ENCODE measurements at places on chromosomes 3 and 15.
A peak's percentile ranks its signal among the peaks of the same experiment; 100 is the strongest.

GRCh38 chr3:53065841-53066480 lies 20.1 kb upstream of the SFMBT1 start:
- DNase-seq: no peak

DNA sequence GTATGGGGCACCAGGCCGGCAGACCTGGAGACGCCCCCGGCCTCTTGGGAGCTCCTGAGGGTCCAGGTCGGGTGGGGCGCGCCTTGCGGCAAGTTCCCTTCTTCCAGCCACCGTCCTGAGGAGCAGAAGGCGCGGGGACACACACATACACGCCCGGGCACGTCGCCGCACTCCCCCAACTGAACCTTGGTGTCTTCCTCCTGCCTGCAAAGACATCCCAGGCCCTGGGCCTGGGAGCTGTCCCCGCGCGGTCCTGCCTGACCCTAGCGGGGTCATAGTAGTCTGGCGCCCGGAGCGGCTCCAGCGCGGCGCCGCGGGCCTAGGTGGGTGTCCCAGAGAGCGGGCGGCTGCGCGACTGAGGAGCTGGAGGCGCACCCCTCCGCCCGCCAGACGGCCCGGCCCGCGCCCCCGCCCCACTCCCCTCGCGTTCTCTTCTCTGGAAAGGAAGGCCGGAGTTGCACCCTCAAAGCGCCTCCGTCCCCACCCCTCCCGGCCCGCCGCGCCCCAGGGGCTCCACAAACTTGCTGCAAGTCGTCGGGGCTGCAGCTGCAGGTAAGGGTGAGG lies 185.9 kb upstream of the LINGO1 start:
- DNase-seq: no peak

DNA sequence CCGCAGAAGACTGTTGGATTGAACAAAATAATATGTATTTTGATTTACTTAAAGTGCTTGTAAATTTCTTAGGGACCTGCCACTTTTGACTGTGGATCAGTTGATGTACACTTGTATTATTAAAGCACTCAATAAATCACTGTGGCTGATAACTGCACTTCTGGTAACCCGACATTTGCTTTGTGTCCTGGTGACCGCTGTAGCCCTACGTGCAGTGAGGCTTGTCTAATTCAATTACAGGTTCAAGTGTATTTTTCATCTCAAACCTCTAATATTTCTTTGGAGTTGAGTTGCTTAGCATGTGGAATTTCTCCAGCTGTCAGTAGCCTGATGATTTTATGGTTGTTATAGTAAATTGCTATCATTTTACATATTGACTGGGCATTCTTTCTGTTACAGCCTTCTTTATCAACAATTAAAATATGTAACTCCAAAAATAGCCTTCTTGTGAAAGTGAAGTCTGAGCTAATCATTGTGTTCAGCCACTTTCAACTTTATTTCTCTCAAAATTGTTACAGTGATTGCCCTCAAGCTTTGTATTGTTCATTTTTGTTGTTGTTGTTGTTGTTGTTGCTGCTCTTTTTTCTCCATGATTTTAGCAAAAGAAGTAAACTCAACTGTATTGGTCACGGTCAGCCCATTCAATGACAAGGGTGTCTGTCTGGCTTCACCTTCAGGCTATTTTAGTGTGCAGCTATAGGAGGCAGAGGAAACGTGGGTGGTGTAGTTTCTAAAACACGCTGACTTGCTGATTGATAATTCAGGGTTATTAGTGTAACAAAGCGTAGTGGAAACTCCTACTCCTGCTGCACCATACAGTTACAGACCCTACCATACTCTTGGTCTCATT lies 215.1 kb upstream of the UBE2E1 start:
- DNase-seq: no peak

GRCh38 chr3:58421004-58421403 lies 12.6 kb downstream of the PDHB start:
- DNase-seq: no peak

DNA sequence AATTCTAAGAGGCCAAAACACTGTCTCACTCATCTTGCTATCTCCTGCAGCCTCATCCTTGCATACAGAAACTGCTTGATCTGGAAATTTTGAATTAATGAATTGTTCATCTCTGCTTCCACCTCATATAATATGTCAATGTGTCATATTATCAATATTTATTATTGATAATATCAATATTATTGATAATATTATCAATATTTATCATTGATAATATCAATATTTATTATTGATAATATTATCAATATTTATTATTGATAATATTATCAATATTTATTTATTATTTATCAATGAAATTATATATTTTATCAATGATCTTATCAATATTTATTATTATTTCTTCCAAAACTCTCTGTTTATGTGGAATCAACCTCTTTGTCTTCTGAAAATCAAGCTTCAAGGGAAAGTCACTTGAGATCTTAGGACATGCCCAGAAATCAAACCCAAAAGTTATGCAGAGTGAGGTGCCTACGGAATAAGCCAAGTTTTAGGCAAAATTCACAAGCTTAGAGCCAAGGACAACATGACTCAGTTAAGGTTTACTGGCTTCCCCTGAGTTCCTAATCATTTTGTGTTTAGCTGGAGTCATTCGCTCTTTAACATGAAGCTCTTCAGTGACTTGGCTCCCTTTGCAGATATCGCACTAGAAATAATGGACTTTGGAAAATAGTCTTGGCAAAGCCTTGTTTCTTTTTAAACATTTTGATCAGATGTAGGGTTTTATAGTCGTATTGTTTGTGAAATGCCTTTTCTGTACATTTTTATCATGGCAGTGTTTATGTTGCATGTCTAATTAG lies 297.1 kb upstream of the RARB start:
- DNase-seq: no peak

- no peak for DNase-seq
These were observed 172.1 kb upstream of the SMAD3 start for GRCh38 chr15:66893294-66893693.

DNA sequence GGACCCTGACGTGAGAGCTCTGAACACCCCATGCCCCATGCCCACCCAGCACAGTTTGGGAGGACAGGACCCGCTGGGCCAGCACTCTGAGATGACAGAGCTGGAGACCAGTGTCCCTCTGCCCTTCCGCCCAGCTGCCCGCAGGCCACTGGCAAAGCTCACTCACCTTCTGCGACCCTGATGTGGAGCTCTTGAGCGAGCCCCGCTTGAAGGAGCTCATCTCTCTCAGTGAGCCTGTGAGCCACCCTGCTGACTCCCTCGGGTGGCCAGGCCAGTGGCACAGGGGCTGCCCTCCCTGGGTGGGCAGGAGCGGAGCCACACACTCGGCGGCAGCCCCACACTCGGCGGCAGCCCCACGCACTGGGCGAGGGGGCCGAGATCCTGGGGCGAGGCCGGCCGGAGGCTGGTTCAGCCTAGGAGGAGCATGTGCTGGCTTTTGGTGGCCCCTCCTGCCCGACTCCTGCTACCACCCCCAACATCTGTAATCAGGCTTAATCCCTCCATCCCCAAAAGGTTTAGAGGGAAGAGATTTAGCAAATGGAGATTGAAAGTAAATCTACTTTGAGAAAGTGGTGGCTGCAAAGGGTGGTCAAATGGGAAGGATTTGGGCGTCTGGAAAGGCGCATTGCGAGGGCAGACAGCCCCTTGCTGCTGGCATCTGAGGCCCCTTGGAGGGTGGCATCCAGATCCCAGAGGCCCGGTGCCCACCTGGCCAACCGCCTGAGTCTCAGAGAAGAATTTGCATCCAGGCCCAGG lies 59.4 kb upstream of the TRPM1 start:
- DNase-seq: no peak

- no peak for DNase-seq
These were observed 86.9 kb downstream of the CBLB start for GRCh38 chr3:105781871-105782270.

DNA sequence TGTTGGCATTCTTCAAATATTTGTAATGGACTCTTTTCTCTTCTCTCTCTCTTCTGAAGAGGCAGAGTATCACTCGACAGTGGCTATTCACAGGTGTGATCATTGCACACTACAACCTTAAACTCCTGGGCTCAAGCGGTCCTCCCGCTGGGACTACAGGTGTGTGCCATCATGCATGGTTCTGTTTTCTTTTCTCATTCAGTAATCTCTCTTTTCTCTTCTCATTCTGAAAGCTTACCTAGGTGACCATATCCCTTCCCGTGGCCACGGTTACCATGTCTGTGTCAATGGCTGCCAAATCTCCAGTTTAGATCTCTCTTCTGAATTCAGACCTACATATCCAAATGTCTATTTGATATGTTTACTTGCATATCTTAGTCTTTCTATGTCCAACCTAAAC lies 96.3 kb downstream of the SOX2 start:
- no peak for DNase-seq

DNA sequence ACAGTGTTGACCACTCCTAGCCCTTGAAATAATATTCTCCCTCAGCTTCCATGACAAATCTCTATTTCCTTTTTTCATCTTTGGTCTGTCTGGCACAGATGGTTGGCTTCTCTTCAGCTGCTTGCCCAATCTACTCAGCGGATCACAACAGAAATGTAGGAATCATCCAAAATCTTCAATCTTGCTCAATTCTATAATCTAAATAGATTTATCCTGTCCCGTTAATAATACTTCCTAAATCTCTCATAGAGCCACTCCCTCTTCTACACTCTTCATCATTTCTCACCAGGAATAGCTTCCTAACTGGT lies 3.8 kb downstream of the PEAK1 start:
- DNase-seq: no peak

- peak; percentile 18 for DNase-seq
These were observed 375.1 kb downstream of the PTPRG start for GRCh38 chr3:61936344-61936937.

GRCh38 chr3:115388166-115388565 lies 235.1 kb upstream of the GAP43 start:
- DNase-seq: no peak

DNA sequence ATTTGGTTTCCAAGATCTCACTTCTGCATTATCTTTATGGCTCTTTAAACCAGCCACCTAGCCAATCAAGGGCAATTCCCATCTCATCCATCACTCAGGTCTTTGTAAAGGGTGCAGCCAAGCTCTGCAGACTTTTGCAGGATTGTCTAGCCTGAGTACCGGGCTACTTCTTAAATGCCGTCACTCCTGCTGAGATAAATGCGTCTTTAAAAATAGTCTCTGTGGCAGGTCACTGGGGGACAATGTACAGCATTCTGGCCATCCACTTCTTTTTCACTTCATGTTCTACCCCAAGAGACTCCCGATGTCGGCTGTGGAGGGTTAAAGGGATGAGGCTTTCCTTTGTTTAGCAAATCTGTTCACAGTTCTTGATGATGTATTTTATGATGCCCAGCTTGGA lies 194.7 kb downstream of the SV2B start:
- no peak for DNase-seq

DNA sequence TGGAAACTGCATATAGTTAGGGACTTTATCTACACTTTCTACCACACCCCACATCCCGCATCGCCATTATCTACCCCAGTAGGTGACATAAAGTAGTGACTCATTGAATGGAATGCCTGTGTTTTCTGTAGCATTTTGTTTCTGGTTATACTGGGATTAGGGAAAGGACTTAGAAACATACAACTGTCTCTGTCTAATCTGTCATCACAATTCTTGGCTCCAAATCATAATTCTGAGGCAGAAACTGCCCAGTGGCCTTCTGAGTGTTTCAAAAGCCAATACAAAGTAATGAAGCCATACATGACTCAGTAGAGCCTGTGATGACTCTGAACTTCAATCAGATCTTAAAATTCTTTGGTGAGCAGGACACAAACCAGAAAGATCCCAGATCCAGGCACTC lies 115.7 kb upstream of the CHRM5 start:
- DNase-seq: peak; percentile 33

DNA sequence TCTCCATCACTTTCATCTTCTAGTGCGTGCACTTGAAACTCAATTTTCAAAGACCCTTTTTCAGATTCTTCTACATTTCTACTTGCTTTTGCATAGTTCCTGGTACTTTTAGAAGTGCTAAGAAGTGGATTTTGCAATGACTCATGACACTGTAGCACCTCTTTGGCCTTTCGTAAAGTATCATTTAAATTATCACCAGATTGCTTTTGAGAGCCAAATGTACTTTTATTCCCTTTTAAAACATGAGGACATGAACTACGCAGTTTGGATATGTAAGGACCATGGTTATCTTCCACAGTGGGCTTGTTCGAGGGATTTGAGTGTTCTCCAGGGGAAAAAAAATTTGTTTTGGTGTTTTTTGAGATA lies 40.5 kb downstream of the ZNF106 start:
- no peak for DNase-seq

DNA sequence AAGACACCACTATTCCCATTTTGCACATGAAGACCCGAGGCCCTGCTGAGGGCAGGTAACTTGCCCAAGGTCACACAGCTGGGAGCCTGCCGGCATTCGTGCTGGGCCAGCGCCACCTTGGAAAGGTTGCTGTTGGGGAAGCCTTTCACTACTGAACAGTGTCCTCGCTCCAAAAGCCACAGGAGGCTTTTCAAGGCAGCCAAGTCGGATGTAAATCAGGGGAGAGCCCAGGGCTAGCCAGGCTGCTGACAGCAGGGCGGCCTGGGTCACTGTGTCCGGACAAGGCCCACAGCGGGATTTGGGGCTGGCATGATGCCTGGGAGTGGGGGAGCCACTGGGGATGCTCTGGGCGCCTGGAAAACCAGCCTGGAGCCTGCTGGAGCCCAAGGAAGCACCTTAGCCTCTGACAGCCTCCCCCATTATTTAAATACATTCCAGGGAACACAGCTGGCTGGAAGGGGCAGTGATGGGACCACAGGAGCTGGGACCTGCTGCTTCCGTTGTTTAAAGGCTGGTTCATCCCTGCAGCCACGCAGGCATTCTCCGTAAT lies 10.5 kb downstream of the SLC6A6 start:
- no peak for DNase-seq

- DNase-seq: no peak
These were observed 12.2 kb downstream of the SELENOS start for GRCh38 chr15:101264911-101265641.

GRCh38 chr15:69760258-69760845 lies 307.7 kb downstream of the RPLP1 start:
- peak; percentile 36 for DNase-seq

- DNase-seq: peak; percentile 37
These were observed 210.2 kb downstream of the ADAMTS17 start for GRCh38 chr15:100131321-100132224.

- no peak for DNase-seq
These were observed 57.9 kb upstream of the EPHA6 start for GRCh38 chr3:96756516-96756915.

GRCh38 chr3:127342735-127343134 lies 54.9 kb upstream of the PRR20G start:
- no peak for DNase-seq

DNA sequence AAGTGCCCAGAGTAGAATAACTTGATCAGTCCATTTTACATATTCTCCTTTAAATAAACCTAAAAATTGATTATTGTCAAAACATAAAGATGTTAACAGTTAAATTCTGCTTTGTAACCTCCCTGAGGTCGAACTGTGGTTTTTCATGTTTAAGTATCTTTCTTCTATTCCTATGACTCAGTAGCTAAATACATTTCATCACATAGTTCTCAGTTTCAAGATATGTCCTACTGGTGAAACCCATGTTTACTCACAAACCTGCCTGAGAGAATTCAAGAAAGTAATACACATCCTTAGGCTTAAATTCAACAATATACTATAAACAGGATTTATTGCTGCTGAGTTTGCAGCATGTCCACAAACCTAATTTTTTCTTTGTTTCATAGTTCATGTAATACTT lies 692.9 kb downstream of the ZPLD1 start:
- DNase-seq: no peak
